ENCODE measurements at places on chromosomes 7 and 10.

GRCh38 chr10:71837098-71837827 lies 13.8 kb downstream of the PSAP start:
- no peak for DNase-seq

GRCh38 chr7:135930565-135931461 lies 46.3 kb downstream of the MTPN start:
- no peak for DNase-seq

DNA sequence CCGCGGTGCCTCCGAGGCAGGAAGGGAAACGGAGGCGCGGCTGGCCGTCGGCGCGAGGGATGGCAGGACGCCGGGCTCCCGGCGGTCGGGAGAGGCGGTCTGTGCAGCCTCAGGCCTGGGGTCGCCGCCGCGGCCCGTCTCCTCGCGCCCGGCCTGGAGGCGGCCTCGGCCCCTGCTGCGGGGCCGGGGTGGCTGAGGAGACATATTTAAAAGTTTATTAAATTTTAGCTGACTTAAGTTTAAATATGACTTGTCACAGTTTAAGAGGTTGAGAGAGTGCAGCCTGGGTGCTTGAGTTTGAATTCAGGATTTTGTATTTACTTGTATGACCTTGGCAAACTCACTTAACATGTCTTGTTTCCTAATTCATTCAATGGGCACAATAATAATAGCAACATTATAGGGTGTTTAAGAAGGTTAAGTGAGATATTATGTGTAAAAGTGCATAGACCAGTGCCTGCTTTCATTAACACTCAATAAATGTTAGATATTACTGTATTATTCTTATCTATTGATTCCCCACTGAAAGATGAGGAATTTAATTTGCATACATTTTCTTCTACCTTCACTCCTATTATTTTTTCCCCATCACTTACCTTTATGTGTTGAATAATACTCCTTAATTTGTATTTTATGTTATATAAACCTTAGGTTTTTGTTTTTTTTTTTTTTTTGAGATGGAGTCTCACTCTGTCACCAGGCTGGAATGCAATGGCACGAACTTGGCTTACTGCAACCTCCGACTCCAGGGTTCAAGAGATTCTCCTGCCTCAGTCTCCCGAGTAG lies 718 bp downstream of the DYNC2I1 start:
- no peak for DNase-seq

GRCh38 chr7:26076691-26077090 lies 75.3 kb upstream of the NFE2L3 start:
- DNase-seq, result no peak

GRCh38 chr7:36810032-36810431 lies 85.7 kb upstream of the AOAH start:
- DNase-seq, result no peak

DNA sequence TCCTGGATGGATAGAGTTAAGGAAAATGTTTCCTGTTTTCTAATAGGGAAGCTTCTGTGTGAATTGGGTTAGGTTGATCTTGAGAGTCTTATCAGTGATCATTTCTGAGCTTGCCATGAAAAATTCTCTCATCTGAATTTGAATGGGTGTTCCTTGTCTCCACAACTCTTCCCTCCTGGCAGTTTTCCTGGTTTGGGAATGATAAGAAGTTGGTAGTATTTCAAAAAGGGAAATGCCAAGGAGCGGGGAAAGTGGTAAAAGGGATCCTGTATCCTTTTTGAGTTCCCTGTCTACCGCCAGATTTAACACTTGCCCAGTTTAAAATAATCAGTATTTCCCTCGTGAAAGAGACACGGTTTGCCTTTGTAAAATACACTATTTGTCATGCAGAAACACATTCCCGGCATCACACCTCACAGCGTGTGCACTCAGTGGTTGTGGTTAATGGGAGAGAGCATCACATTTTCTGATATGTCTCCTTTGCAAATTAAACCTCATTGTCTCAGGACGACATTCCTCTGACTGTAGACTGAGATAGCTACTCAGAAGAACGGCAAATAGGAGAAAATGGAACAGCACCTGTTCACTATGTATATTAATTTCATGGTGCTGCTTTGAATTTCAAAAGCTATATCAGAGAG lies 113.2 kb upstream of the IFRD1 start:
- DNase-seq, result no peak

DNA sequence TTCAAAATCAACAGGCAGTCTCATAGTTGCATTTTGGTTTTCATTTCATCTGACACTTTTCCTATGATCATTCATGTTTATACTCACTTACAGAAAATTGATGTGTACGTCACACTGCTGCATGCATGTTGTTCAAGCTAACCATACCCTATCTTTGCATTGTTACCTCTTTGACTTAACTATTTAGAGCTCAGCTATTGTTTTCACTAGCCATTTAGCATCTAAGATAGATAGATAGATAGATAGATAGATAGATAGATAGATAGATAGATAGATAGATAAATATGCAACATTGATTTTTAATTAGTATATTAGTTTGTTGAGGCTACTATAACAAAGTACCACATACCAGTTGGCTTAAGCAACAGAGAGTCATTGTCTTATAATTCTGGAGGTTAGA lies 649.5 kb upstream of the KCND2 start:
- no peak for DNase-seq

DNA sequence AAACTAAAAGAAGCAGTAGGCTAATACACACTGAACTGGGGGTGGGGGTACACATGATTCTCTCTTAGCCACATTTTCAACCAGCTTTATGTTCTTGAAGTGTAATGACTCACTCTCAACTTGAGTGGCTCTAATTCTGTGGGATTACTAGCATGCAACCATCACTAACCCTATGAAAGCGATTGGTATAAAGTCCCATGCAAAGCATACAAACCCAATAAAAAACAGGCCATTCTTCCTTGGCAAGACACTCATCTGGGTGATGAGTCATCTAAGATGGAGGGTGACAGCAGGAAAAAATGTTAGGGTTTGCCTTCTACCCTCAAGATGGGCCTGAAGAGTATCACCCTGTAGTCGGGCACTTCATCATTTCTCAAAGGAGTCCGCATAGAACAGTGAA lies 14.9 kb upstream of the PON3 start:
- no peak for DNase-seq

DNA sequence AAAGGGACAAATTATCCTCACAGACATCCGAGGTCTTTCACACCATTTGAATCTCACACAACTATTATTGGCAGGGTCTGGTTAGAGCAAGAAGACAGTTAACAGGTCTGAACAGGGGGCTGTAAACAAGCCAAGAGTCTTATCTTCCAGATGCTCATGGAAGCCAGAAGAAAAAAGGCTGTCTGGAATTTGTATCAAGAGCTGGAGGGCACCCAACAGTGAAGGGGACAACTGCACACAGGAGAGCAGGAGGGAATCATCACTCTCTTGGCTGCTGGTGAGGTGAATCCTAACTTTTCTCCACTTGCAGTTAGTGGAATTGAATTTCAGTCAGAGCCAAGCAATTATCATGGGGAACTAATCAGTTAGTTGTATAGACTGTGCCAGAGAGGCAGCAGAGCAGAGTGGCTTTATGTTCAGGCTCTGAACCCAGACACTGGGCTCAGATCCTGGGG lies 880.2 kb upstream of the AUTS2 start:
- no peak for DNase-seq

GRCh38 chr10:132265890-132266496 lies 41.8 kb downstream of the STK32C start:
- DNase-seq, result no peak

GRCh38 chr10:130546841-130547240 lies 410.6 kb downstream of the GLRX3 start:
- no peak for DNase-seq

- DNase-seq, result no peak
These were observed 918 bp downstream of the PWWP2B start for GRCh38 chr10:132397671-132398565.

DNA sequence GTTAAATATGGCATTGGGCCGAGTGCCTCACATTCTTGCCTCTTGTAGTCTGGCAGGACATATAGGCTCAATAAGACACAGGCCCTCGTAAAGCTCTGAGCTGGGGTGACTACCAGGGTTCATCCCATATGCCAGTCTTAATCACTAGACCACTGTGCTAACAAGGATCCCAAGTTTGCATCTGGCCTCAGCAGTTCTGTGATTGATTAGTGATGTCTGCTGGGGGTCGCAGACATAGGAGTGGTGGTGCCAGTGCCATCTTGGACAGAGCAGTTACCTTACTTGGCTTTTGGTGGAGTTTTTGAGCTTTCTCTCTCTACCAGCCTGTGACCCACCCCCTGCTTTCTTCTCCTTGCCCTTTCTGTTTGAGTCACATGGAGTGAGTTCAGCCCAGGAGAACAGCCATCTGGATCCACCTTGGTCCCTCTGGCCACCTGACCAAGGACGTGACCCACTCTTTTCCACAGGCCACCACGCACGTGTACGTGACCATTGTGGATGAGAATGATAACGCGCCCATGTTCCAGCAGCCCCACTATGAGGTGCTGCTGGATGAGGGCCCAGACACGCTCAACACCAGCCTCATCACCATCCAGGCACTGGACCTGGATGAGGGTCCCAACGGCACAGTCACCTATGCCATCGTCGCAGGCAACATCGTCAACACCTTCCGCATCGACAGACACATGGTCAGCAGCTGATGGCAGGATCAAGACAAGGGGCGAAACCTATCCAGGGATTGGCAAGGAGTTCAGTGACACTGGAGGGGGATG lies 4.1 kb upstream of the VSIR start:
- no peak for DNase-seq

DNA sequence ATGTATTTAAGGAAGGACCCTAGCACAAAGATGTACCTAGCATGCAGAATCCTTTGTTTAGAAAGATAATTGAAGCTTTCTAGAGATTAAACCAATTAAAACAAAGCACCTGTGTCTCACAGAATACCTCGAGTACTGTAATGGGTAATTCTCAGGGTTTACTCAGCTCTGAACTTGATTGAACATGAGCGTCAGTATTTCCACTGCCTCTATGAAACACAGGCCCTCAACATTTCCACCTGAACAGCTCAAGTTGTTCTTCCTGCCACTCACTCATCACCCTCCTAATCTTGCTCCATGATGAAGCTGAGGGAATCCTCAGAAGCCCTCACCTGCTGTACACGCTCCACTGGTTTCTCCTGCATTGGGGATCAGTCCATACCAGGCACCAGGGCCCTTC lies 33.7 kb upstream of the FZD1 start:
- no peak for DNase-seq

DNA sequence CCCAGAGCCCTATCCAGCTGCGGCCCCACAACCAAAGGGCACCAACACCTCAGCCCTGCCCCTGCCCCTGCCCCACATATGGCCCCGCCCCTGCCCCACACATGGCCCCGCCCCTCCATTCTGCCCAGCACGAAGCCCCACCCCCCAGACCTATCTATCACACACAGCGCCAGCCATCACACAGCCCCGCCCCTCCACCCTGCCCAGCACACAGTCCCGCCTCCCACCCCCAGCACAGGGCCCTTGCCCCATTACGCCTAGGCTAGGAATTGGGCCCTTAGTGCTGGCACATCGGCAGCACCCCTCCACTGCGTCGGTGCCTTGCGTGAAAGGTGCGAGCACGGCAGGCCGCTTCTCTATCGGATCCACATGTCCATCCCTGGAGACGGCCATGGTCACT lies 126.8 kb downstream of the MAD1L1 start:
- DNase-seq, result no peak

GRCh38 chr7:100406767-100407166 lies 21.7 kb downstream of the ZCWPW1 start:
- DNase-seq, result no peak

GRCh38 chr10:49552277-49552676 lies 13.4 kb upstream of the ERCC6 start:
- peak; percentile 91 for DNase-seq

GRCh38 chr10:132299371-132300336 lies 8.1 kb downstream of the STK32C start:
- DNase-seq, result no peak

DNA sequence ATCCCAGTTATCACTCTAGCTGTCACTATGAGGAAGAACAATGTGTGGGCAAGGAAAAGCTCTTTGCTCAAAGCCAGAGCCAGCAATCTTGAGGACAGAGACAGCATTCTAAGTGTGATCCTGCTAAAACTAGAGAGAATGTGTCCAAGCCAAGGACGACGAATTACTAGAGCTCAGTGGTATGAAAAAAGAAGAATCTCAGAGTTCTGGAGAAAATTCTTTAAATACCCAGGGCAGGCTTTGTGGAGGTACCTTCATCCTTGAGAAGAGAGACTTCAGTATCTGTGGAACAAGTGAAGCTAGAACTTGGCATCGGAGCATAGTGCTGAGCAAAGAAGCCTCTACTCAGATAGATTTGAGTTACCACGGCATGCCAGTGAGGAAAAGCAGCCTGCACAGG lies 209.8 kb downstream of the TRIL start:
- no peak for DNase-seq

DNA sequence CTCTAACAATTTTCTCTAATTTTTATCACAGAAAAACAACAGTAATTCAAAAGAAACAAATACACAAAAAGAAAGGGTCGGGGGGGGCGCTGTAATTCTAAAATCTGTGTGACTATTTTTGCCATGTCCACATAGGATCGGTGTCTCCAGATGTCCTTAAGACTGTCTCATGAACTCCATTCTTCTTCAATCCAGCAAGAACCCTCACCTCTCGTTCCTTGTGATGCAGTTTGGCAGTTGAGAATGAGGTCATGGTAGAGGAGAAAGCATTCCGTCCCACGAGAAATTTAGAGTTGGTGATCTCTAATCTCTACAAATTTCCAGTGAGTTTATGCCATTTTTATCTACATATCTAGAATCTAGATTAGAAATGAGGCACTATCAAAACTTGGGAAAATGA lies 394.7 kb downstream of the TFEC start:
- DNase-seq, result no peak

DNA sequence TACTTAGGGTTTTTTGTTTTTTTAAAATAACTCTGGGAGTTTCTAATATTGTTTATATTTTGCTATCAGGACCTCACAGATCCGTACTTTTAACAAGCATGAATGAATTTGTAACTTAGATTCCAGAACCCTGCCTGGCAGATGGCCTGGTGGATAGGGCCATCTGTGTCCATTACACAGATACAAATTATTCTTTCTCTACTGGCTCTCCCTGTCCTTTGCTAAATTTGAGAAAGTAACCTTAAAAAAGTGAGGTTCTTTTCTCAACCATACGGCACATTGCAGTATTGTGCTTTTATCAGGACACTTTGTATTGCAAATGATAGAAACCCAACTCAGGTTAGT lies 26.6 kb downstream of the LCOR start:
- no peak for DNase-seq

DNA sequence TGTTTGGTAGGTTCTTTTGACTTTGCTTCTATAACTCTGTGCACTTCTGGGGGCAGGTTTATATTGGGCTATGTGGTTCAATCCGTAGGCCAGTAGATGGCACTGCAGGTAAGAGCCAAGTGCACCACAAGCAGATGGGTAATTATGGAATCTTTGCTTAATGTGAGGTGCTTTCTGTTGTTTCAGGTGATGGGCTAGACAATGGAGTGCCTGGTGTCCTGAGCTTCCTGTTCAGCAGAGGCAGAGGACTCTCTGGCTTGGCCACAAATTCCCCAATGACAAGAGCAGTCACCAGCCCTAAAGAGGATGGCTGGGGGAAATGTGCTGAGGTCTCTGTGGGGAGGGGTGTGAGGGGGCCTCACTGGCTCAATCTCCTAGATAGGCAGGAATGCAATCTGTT lies 455.0 kb downstream of the CCSER2 start:
- no peak for DNase-seq

Measured in RWPE2 (cell line).